ENCODE measurements at places on chromosomes 4 and X.

- no peak for DNase-seq
These were observed 319 bp downstream of the RPA4 start for GRCh38 chrX:96884027-96884426.

DNA sequence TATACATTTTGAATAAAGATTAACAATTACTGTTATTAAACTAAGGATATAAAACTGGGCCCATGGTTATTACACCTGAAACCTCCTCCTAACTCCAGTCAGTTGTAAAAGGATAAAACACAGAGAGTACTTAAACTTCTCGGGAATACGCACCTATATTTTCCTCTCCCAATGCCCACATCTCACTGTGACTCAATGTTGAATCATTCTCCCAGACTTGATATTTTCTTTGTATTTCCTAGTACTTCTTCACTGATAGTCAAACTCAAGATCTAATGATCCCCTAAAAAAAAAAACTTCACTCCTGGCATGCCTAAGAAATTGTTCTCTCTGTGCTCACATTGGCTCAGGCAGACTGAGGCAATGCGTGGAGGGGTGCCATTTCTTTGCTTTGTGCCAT is 212.5 kb upstream of the DKK2 start:
- no peak for DNase-seq

GRCh38 chr4:24382381-24382780 is 202.0 kb downstream of the DHX15 start:
- peak; percentile 27 for DNase-seq

- DNase-seq, result no peak
These were observed 471.1 kb downstream of the GBA3 start for GRCh38 chr4:23163647-23164436.

DNA sequence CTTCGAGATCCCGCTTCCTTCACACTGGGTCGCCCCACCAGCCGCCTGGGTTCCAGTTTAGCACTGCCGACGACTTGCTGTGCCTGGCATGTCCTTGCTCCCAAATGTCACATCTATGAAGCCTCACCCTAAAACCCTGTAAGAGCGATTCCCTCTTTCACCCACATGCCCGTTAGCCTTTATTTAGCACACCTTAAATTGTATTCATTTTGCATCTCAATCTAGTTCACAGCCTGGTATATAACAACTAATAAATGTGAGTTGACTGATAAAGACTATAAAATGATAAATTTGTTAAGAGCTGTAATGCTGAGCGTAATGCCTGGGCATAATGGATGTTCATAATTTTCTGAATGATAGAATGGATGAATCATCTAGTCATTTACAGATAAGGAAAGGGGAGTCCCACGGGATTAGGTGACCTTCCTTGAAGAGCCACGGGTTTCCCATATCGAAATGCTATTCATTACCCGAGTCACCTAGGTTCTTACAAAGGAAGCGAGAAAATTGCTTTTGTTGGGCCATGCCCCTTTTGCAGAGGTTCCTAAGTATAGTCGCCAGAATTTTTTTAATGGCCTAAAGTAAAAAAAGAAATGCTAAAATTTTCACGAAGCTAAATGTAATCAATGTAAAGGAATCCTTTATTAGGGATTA is 1.1 kb upstream of the AP1S2 start:
- DNase-seq, result no peak

DNA sequence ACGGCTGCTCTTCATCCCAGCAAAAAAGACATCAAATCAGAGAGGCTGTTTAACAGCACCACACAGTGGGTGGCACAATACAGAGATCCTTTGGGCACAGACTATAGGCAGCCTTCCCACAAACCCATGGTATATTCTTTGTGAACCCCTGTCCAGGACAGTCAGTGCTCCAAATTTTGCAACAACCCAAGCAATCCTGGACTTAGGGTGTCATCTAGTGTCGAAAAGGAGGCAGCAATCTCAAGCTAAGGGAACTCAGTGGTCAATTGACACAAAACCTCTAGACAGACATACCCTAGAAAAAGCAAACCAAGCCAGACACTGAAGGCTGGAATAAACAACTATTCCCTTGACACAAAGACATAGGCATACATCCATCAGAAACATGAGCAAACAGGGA is 137.4 kb downstream of the BMP15 start:
- DNase-seq, result no peak

DNA sequence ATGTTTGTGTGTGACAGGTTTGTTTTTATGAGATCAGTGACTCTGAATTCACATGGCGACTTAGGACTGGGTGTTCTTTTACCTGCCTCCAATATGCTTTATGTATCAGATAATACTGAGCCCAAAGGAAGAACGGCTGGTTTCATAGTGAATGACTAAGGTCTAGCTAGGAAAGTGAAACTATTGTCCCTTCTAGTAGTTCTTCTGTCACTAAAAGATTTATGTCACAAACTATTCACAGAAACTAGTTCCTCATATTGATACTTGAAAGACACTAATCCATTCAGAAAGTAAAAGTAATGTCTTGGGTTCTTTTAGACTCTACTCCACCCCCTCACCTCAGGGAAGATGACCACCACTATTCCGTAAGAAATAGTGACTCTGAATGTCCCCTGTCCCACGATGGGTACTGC is 81.7 kb downstream of the EGF start:
- no peak for DNase-seq

GRCh38 chr4:92304606-92305005 is 840 bp downstream of the GRID2 start:
- DNase-seq, result no peak

GRCh38 chr4:55920571-55920970 is 28.2 kb upstream of the CEP135 start:
- no peak for DNase-seq

DNA sequence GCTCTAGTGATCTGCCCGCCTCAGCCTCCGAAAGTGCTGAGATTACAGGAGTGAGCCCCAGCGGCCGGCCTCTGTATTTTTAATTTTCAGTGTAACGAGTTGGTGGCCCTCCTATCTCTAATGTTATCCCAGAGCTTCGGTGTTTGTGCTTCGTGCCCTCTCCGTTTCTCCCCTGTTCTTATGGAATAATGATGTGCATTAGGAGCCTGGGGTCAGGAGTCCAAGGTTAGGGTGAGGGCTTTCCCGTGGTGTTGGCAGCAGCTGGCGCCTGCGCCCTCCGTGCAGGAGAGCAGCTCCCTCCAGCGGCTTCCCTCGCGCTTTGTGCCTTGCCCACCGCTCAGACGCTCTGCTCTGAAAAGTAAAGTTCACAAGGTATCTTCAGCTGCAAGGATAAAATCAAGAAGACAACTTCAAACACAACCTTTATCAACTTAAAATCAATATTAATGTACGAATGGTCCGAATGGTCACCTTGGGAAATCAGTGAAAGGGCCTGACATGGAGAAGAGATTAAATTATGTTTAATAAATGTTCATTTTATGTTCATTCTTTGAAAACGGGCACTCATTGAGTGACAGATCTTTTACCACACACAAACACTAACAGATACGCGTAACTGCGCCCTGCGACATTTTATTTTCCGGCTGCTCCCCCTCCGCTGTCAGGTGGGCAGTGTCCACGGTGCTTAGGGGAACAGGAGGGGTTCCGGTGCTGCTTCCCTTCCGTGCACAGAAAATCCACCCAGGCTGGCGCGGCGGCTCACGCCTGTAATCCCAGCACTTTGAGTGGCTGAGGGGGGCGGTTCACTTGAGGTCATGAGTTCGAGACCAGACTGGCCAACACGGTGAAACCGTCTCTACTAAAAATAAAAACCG is 62.4 kb downstream of the TRAPPC11 start:
- no peak for DNase-seq

GRCh38 chr4:40585201-40585799 is 44.4 kb downstream of the RBM47 start:
- no peak for DNase-seq

- no peak for DNase-seq
These were observed 12.5 kb downstream of the GABRA4 start for GRCh38 chr4:46980851-46981250.

GRCh38 chr4:100738196-100739165 is 220.7 kb upstream of the EMCN start:
- DNase-seq, result peak; percentile 13

DNA sequence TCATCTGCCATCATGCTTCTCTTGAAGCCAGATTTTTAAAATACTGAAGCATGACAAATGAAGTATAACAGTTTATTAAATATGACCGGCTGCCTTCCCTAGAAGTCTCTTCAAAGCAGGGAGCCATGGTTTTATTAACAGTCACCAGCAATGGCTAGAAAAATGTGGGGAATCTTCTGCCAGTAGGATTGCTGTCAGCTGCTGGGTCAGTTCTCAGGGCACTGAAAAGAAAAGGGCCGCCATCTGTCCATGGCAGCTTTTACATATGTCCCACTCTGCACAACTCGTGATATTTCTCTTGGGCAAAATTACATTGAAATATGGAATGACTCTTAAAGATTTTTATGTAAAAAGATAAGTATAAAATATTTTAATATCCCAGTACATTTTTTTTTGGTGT is 2.8 kb downstream of the CCNG2 start:
- no peak for DNase-seq

DNA sequence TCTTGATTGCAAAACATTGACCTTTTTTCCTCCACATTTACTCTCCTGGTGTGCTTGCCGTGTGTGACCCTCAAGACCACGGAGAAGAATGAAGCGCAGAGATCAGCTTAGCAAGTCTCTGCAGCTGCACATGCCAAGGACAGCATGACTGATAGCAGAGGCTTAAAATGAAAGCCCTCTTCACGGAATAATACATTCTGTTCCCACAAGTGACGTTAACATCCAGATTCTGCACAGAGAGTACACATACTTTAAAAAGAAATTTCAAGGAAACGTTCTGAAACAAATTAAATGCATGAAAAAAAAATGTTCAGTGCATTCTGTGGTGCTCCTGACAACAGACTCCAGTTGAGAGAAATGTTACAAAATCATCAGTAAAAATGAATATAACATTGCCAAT is 60.9 kb downstream of the SLC7A11 start:
- no peak for DNase-seq

- no peak for DNase-seq
These were observed 77.7 kb downstream of the MAML3 start for GRCh38 chr4:140076307-140076706.

- no peak for DNase-seq
These were observed 17.8 kb downstream of the IDS start for GRCh38 chrX:149487292-149487691.

GRCh38 chrX:131958724-131959123 is 64.4 kb upstream of the STK26 start:
- no peak for DNase-seq

GRCh38 chr4:137367620-137368019 is 164.7 kb downstream of the PCDH18 start:
- DNase-seq, result no peak

DNA sequence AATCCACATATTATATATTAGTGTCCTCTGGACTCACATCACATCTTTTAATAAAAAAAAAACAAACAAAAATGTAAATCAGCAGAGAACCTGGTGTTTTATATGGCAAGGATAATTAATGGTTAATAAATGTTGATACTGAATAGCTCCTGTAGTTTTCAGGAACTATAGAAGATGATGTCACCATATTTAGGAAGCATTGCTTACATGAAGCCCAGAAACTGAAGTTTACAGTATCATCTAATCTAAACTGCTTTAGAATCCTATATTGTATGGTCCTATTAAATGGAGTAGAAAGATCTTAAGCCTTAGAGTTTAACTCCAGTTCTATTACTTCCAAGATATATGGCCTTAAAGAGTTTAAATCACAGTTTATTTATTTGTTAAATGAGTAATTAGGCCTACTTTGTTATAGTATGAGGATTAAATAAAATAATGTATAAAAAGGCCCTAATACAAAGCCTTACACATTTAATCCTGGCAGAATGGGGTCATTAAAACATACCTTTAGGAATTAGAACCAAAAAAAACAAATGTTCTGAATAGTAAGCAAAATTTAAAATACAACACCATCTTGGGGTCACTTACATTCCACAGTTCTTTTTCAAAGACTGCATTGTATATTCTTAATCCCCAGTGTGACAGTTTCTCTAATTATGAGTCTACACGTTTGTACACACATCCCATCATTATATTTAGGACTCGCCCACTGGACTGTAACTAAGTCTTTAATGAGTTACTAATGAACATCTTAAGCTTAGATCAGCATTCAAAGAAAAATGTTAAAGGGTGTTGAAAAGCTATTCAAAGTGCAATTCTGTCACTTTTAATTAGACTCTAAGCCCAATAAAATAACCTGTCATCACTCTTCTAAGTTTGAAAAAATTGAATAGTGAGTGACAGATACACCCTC is 305.9 kb downstream of the ADGRL3 start:
- no peak for DNase-seq

DNA sequence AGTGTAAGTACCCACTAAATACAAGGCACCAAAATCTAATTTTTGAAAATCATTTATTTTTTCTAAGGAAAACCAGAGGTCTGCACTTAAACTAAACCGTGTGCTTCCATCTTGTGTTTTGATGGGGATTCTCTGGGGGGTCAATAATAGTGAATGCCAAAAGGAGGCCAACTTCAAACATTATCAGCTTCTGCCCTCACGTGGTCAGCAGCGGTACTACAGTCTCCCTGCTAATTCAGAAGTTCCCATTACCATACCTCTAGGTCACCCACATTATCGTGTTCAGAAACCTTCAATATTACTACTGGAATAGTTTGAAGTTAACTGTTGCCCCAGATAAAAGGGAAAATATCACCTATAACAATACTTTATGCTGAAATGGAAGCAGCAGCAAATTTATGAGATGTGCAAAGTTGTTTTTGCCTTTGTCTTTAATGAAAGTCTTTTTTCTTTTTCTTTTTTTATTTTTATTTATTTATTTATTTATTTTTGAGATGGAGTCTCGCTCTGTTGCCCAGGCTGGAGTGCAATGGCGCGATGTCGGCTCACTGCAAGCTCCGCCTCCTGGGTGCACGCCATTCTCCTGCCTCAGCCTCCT is 17.3 kb downstream of the CTPS2 start:
- DNase-seq, result no peak

DNA sequence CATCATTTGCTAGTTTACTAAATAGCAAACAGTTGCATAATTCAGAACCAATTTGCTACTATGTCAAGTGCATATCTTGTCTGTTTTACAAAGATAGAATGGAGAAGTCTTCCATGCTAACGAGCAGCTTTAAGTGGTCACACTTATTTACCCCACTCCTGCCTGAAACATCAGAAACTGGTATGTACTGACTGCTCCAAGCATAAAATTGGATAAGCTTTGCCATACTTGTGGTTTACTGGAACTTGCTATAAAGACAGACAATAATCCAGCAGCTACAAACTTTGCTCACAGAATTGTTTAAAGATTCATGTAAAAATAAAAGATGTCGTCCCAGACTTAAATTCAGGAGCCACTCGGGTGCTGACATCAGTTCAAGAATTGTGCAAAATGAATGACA is 13.3 kb upstream of the CDKL2 start:
- DNase-seq, result no peak

DNA sequence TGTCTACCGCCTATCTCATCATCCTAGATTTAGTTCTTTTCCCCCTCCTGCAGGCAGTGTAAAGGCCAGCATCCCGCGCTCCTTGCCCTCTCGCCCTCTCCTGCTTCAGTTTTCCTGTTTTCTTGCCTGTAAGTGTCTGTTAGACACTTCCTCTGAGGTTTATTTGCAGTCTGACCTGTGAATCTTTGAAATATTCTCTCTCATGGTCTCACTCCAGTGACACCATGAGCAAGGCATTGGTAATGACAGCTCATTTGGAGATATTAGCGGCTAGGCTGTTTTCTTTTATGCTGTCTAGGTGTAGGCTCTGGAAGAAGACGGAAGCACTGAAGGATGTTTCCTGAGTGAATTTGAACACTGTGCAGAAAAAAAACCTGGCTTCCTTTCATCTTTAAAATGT is 179.6 kb downstream of the KDR start:
- DNase-seq, result no peak

Measured in COLO829 (cell line).